ENCODE measurements at places on chromosomes 7 and 10.
A peak's percentile ranks its signal among the peaks of the same experiment; 100 is the strongest.

DNA sequence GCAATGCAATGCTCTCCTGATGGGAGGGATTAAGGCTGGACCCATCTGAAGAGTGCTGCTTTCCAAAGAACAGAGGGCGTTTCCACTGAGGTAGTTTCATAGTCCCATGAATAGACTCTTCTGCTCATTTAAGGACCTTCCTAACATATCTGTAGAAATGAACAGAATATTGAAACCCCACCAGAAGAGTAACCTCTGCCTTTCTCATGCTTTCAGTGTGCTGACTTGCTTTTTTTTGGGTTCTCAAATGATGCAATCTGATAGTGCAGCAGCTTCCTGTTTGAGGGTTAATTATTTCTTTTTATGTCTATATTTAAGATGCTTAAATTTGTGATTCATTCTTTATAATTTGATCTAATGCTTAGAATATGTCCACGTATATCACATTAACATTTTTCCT lies 82.2 kb downstream of the GATA3 start:
- no peak for DNase-seq

DNA sequence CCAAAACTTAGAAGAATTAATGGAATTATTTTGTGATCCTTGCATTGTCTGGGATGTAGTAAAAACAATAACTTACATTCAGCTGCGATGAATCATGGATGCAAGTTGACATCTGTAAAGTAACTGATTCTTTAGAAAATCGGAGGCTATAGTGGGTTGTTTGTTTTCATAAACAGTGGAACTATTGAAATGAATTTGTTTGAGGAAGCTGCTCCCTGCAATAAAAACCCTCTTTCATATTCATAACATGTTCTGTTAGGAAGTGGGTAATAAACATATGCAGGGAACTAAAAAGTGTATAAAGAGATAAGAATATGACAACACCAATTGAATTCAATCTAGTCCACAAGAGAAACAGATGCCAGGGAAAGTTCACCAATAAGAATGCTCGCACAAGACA lies 53.6 kb downstream of the AGMO start:
- no peak for DNase-seq

- DNase-seq, result no peak
Measured at GRCh38 chr10:2143213-2143835, 406.0 kb upstream of the ADARB2 start.

DNA sequence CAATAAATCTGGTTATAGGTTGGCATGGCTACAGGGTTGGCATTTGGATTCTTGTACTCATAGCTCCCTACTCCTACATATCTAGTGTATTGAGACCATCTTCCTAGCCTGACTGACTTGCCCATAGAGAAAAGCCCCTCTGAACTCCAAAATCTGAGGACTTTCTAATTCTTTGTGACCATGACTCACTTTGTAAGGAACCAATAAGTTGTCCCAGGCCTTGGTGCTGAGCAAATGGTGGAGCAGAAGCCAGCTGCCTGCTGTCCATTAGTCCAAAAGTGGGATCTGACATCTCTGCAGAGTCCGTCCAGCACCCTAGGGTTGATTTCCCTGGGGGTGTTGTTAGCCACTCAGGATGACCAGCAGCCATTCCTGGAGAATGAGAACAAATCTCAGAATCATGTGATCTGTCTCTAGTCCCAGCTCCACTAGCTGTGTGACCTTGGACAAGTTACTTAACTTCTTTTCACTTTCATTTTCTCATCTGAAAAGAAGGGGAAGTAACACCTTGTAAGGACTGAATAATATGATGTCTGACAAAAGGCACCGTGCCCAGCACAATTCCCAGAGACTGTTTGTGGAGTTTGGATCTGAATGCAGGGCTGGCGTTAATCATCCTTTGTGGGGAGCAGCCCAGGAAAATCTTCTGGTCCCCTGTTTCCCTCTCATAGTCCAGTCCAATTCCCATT lies 44.1 kb downstream of the MTURN start:
- DNase-seq, result peak; percentile 20

DNA sequence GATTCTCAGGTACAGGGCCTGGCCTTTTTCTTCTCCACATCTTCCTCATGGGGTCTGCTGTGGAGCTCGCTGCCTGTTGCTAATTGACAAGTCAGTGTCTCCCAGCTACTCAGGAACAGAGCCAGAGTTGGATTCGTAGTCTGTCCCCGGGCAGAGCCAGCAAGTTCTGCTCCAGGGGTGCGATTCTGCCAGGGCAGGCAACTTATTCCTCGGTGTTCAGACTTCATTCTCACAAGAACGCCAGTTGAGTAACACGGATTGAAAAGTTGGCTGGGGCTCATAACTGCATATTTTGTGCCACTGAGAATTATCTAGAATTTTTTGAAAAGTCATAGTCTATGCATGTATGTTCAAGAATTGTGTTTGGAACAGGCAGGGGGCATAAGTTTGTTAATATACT lies 336.7 kb upstream of the NPVF start:
- DNase-seq, result no peak

GRCh38 chr10:93813507-93814465 lies 56.0 kb downstream of the LGI1 start:
- DNase-seq, result peak; percentile 60

GRCh38 chr10:50805981-50806622 lies 66.4 kb downstream of the ASAH2B start:
- DNase-seq, result no peak

DNA sequence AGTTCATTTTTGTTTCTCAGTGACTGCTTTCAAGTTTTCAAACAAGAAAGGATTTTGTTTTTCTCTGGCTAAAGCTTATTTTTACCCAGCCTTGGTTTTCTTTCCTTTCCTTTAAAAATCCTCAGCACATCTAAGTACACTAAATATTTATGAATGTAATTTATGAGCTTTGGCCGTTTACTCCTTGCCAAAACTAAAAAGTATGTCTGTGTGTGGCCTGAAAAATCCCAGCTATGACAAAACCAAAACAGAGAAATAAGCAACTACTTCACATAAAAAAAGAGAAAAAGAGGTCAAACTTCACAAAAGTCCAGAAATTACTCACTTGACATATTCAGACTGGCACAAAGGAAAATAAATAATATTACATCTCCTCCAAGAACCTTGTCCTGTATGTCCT lies 365.1 kb upstream of the NFE2L3 start:
- DNase-seq, result no peak

DNA sequence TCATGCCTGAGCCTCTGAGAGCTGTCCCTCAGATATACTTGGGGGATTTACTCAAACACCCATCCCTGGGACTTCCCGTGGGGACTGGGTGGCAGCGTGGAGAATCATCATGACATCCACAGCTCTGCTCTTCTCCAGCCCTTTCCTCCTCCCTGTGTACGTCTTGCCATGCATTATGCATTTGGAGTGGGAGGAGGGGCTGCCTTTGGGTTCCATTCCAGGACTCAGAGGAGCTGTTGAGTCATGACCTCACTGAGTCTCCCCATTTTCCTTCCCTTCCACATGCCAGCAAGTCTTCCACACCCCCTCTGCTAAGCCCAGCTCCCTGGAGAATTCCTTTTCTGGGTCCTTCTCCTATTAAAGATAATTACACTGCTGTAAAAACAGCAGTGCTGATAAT lies 480.7 kb downstream of the SORCS3 start:
- DNase-seq, result no peak

GRCh38 chr7:11213266-11213665 lies 239.6 kb downstream of the PHF14 start:
- no peak for DNase-seq

- no peak for DNase-seq
Measured at GRCh38 chr10:122798704-122799231, 46.9 kb downstream of the CUZD1 start.

DNA sequence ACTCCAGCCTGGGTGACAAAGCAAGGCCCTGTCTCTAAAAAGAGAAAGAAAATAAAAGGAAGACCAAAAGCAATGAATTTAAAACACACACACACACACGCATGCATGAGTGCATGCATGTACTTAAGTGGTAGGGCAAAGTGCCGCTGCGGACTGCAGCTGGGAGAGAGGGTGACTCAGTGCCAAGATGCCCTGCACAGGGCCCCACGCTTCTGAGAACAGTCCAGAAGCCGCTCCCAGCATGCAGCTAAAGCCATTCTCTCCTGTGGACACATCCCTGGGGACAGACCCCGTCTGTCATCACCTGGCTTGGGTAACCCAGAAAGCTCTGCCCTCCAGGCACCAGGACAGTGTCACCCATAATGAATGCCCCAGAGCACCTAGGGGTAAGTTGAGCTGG lies 61.0 kb upstream of the MYL10 start:
- no peak for DNase-seq

DNA sequence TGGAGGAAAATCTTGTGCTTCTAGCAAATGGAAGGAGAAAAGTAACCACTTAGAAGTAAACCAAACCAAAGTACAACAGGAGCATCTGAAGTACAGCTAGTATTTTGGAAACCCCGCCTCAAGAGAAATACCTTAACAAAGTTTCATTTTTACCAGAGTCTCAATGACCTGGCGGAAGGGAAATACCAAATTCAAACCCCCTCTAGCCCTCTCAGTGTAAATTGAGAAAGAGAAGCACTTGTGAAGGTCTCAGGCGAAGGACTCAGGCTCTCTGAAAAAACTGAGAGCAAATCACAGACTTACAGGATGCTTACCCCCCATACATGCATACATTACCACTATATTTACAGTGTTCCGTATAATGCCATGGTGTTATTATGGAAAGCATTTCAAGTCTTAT lies 70.1 kb downstream of the ZPBP start:
- no peak for DNase-seq

DNA sequence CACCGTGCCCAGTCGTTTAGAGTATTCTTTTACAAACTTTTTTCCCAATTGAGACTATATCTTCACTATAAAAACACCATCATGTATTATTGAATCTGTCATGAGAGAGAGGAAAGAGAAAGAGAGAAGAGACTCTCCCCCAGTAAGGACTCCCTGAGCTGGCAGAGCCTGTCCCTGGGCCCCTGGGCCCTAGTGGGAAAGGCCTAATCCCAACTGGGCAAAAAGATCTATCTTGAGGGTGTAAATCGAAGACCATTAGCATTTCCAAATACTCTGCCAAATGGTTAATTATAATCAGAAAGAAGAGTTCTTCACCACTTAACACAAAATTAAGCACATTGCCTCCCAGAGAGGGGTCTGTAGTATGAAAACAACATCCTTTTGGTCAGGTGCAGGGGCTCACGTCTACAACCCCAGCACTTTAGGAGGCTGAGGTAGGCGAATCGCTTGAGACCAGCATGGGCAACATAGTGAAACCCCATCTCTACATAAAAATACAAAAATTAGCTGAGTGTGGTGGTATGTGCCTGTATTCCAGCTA lies 108.2 kb downstream of the SKIDA1 start:
- DNase-seq, result no peak

- no peak for DNase-seq
Measured at GRCh38 chr10:662223-662605, 27.3 kb downstream of the DIP2C start.

GRCh38 chr7:29398011-29398410 lies 165.6 kb upstream of the PRR15 start:
- no peak for DNase-seq

DNA sequence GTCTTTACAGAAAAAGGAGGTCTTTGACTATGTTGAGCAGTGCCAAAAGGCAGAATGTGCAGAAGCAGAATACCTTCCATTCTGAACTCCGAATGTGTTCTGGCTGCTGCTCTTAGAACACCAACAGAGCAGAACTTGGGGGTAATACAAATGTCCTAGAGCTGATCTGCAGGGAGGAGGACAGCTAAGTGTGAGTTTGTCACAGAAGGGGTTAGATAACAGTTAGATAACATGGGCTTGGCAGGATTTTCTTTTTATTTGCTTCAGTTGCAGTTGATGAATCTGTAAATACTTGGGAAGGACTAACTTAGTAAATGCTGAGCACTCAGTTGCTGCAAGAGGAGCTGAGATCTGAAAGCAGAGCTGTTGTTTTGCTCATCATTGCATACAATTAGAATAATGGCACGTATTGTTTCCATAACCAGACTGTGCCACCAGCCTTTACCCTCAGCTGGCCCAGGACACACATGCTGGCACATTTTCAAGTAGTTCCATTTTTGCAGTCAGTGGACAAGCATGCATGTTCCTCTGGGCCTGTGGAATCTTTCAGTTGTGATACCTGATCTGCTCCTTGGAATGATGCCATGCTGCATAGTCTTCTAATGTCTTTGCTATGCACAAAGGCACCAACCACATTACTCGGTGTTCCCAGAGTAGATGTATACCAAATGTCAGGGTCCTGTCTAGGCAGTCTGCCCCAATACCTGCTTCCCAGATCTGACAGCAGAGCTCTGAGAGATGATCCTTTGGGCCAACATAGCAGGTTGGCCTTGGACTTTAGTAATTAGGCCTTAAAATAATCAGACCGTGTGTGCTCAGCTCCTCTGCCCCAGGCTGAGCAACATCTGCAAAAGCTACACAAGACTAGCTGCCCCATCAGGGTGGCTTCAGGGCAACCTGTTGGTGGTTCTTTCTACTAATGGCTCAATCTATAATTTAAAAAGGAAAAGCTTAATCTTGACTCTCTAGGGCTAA lies 55.7 kb downstream of the GSDME start:
- DNase-seq, result peak; percentile 98

DNA sequence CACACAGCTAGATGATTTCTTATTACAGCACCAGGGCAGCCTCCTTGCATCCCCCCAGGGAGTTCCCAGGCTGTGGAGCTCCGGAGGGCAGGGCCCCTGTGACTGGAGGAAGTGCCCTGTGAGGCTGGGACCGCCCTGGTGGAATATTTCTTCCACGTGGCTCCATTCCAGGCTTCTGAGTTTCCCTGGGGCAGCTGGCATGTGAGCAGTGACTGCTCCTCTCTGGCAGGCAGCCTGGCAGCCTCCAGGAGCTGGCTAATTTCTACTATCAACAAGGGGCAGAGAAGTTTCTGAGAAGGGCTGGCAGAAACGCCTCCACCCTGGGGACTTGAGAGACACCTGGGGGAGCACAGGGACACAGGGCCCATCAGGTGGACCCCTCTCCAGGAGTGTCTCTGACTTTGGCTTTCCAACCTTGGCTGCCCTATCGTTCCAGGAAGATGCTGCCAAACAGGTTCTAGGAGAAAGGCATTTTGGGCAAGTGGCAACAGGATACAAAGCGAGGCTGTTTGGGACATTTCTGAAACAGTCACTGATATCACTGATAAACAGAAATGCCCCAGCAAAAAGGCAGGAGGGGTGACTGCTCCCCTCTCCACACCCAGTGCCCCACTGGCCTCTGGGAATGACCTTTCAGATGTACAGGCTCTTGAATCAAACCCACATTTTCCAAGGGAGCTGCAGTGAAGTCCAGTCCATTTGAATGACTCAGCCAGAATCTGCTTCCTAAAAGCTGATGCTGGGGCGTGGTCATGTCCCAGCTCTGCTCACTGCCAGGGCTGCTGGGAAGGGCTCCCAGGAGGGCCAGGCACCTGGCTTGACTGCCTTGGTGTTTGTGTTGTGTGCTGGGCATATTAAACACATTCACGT lies 16.1 kb downstream of the MYOF start:
- peak; percentile 99 for DNase-seq

DNA sequence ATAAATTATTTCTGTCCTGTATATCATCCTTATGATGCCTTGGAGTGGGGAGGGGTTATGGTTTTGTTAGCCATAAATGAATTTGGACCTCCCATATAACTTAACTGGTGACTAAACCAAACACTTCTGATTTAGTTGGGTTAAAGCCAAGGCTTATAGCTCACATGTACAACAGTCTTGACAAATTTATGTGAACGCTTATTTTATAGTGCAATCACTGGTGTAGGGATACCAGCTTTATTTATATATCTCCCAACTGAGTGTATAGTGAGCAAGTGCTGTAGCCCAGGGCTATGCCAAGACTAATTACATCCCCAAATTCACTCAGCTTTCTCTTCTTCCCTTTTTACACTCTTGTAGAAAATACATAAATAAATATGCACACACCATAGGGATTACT lies 956.2 kb downstream of the SORCS3 start:
- no peak for DNase-seq

- no peak for DNase-seq
Measured at GRCh38 chr7:2461268-2462026, 14.8 kb downstream of the GRIFIN start.
